ENCODE measurements at places on chromosomes 13 and 19.

DNA sequence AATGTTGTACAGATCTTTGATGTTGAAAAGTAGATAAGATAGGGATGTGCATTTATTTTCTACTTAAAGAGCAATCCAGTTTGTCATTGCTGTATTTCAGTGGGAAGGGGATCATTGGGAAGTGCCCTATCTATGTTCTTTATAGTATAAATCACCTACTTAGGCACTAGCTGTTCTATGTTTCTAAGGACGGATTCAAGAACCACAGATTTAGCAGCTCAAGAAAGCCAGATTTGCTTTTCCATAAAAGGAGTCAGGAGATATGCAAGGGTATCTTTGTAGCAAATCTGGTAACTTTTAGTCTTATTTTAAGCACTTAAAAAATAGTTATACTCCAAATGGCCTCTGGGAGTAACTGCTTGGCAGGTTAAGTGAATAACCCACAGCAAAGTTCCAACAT, 23.7 kb downstream of the DCLK1 start:
- DNase-seq, result no peak

GRCh38 chr13:30904043-30904442, 2.0 kb upstream of the MEDAG start:
- no peak for DNase-seq

GRCh38 chr13:102726430-102726829, 31.6 kb upstream of the METTL21C start:
- DNase-seq, result no peak

GRCh38 chr19:58054901-58055874, 3.9 kb upstream of the ZNF135 start:
- no peak for DNase-seq

DNA sequence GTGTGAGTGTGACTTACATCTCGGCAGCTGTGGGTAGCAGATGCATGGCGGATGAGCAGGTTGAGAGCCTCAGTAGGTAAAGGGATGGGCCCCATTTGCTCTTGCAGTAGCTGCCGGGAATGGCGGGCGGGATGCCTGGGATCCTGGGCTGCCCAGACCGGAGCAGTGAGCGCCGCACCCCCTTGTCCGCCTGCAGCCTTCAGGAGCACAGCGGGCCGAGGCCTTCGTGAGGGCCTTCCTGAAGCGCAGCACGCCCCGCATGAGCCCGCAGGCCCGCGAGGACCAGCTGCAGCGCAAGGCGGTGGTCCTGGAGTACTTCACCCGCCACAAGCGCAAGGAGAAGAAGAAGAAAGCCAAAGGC, 4.1 kb downstream of the POP4 start:
- no peak for DNase-seq

DNA sequence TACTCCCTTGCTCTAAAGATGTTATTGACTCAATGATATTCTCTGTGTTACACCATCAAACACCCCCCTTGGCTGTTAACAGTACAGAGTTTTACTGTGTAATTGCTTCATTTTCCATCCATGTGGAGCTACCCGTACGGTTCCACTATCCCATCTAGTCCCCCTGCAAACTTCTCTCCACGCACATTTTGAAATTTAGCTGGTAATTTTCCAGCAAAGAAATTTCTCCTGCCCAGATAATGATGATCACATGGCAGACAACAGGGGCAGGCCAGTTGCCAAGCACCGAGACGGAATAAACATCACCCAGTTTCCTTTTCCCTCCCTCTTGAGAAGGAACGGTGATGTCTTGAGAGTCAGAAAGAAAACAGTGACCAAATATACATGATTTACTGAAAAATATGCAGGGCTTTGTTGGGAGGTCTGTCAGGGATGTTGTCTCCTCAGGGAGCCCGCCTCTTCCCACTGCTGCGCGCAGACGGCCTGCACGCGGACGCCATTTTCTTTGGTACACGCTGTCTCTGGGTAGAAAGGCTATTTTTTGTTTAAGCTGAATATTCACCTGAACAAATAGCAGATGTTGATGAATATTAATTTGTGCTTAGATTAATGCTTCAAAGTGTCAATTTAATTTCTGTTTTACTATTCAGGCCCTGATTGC, 109.9 kb downstream of the OLFM4 start:
- no peak for DNase-seq

- no peak for DNase-seq
Measured at GRCh38 chr19:39308531-39309304, 11.9 kb downstream of the LRFN1 start.

DNA sequence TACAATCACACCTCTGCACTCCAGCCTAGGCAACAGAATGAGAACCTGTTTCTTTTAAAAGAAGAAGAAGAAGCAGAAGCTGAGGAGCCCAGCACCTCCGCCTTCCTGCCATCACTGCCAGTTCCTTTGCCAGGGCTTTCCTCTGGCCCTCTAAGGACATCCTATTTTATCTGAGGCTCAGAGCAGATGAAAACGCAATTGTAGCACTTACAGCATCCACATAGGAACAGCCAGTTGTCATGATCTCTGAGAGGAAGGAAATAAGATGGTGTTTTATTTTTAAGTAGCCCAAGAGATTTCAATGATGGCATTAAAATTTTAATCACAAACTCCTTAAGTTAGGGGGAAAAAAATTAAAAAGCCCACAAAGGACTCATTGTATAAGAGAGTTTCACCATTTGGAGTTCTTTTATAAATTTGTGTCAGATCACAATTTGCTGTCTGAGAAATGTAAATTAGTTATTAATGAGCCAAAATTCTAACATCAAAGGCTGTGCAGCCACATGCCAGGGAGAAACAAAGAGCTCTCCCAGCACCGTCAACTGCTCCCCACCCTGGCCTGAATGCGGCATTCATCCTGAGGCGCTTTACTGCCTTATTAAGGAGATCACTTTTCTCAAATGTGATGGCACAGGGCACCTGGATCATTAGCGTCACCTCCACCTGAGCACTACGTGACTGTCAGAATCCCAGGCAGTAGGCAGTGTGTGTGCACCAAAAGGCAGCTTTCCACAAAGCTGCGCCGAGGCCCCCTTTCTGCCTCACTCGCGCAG, 393.0 kb downstream of the FOXO1 start:
- DNase-seq, result no peak

DNA sequence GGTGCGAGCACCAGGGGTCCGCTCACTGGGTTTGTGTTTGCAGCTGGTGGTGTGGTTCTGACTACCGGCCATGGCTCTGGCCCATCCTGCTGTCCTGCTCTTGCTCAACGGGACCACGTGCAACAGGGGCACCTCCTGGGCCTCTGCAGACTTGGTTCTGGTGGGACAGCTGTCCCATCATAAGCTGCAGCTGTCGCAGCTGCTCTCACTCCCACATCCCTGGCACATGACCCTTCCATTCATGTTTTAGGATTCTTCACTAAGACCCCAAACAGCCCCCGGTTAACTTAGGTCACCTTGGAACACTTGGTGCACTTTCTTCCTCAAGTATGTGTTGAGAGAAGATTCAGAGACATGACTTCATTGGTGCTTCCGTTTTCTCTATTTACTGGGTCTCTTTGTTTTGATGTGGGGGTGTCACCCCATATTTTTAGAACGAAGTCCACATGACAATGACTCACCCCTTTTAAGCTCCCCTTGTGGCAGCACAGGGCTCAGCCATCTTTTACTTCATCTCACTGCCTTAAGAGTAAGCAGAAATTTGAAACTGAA, 68.4 kb upstream of the ARHGEF7 start:
- DNase-seq, result no peak

- no peak for DNase-seq
Measured at GRCh38 chr19:48415395-48415794, 21.9 kb downstream of the GRIN2D start.

Measured in H54 (cell line).